ENCODE measurements at places on chromosomes 4 and X.

DNA sequence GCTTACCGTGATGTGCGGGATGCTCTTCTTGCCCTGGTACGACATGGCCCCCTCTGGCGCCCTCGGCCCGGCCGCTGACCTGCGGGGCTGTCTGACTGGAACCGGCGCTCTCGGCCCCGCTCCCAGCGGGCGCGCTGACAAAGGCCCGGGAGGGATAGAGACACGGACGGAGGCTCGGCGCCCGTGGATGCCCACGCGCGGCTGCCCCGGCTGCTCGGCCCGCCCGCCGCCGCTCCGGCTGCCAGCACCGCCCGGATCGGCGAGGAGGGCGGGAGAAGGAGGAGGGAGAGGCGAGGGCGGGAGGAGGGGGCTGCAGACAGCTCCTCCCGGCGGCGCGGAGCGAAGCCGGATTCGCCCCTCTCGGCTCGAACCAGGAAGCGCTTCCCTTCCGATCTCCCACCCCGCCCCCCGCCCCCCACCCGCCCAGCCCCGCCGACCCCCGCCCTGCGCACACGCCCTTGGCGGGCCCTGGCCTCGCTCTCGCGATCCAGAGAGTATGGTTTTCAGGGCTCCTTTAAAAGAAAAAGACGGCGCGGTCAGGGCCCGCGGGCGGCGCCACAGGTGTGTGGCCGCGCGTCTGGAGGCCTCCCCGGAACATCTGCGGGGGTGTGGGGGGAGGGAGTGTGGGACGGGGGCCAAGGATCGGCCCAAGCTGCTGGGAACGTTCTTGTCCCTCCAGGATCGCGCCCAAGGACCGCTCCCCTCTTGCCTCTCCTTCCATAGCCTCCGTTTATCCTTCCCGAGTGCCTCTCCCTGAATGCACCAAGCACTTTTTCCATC, 4.5 kb downstream of the CRMP1 start:
- no peak for DNase-seq

- no peak for DNase-seq
Observed at GRCh38 chr4:5822619-5823018, 70.3 kb downstream of the CRMP1 start.

DNA sequence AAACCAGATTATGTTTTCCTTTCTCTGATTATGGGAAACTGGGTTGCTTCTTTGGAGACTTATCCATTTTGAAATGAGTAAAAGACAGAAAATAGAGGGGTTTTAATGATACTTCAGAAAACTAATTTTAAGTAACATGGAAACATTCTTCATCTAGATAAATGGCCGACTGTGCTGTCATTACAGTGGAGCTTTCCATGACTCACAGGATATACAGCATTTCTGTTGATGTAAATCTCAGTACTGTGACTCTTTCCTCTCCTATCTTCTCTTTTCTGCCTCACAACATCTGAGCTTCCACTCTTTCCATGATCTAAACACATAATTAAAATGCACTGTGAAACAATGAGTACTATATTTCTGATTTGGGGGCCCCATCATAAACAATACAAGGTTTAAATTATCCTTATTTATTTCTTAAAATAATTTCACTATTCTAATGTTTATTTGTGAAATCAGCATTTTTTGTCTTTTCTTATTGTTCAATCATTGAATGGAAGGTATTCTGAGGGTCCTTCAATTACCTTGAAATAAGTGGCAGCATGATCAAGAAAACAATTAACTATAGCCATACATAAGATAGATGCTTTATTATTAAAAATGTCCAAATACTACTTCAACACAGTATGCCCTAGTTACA, 19.3 kb downstream of the SEC24D start:
- DNase-seq, result no peak

- DNase-seq, result no peak
Observed at GRCh38 chr4:57124145-57124544, 14.0 kb upstream of the IGFBP7 start.

- no peak for DNase-seq
Observed at GRCh38 chrX:136666088-136666487, 18.1 kb downstream of the CD40LG start.

DNA sequence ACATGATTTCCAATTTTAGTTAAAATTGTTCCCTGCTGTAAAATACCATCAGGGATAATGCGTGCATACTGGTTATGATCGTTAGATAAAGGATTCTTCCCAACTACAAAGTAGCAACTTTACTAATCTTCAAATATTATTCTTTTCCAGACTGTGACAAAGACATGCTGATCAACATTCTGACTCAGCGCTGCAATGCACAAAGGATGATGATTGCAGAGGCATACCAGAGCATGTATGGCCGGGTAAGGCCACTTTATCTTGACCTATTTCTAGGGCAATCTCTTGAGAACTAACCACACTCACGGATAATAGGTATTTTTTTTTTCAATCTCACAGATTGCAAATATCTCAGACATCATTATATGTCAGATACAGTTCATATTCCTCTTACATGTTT, 47.0 kb downstream of the ANXA10 start:
- DNase-seq, result no peak

GRCh38 chr4:65667506-65668041, 2.7 kb downstream of the EPHA5 start:
- no peak for DNase-seq

GRCh38 chr4:13492747-13493146, 8.6 kb upstream of the RAB28 start:
- DNase-seq, result no peak

GRCh38 chr4:123893011-123893981, 496.7 kb downstream of the SPRY1 start:
- no peak for DNase-seq

GRCh38 chrX:130726661-130727060, 176.3 kb downstream of the ENOX2 start:
- DNase-seq, result no peak

DNA sequence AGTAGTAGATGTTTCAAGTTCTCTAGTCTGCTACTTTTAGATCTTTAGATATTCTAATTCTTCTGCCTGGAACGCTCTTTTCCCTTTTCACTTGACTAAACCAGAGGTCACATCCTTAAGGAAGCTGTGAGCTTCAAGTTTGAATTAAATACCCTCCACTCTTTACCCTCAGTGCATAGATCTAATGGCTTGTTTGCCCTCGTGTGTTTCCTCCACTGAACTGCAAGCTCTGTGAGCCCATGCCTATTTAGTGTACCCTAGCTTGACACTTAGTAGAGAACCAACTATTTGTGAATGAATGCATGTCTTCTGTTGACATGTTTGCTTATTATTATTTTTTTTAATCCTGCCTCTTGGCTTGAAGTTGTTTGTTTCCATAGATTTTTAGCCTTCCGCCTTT, 138.3 kb downstream of the PDE5A start:
- no peak for DNase-seq

DNA sequence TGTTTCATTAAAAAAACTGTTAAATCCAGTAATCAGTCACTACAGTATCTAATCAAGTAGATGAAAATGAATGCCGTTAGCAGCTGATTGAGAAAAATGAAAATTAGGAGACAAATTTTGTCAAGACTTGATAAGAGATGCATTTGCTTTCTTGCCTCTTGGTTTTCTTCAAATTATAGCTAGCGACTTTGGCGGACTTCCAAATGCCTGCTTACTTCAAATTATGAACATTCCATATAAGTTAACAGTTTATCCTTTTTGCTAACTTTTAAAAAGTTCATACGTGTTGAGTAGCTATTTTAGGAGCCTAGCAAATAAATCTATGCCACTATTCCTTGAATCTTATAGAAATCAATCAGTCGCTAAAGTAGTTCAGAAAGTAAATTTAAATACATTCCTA, 58.8 kb downstream of the PPP4R3C start:
- DNase-seq, result no peak

GRCh38 chr4:76717431-76717830, 180.5 kb downstream of the SOWAHB start:
- no peak for DNase-seq

DNA sequence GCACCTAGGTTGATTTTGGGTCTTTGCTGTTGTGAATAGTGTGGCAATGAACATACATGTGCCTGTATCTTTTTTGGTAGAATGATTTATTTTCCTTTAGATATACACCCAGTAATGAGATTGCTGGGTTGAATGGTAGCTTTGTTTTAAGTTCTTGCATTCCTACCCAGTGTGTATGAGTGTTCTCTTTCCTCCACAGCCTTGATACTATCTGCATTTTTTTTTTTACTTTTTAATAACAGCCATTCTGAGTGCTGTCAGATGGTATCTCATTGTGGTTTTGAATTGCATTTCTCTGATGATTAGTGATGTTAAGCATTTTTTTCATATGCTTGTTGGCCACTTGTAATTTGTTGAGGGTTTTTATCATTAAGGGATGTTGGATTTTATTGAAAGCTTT, 351.8 kb upstream of the GNPDA2 start:
- no peak for DNase-seq

- DNase-seq, result no peak
Observed at GRCh38 chr4:96366632-96367031, 526.7 kb downstream of the PDHA2 start.

Data from GM13977 (cell line).